Cerebellar nuclear complex (tissue), 1 donor: ENCODE measurements at places on chromosomes 7 and 10.

GRCh38 chr10:109412353-109412752 lies 511.0 kb downstream of the XPNPEP1 start:
- no peak for DNase-seq

DNA sequence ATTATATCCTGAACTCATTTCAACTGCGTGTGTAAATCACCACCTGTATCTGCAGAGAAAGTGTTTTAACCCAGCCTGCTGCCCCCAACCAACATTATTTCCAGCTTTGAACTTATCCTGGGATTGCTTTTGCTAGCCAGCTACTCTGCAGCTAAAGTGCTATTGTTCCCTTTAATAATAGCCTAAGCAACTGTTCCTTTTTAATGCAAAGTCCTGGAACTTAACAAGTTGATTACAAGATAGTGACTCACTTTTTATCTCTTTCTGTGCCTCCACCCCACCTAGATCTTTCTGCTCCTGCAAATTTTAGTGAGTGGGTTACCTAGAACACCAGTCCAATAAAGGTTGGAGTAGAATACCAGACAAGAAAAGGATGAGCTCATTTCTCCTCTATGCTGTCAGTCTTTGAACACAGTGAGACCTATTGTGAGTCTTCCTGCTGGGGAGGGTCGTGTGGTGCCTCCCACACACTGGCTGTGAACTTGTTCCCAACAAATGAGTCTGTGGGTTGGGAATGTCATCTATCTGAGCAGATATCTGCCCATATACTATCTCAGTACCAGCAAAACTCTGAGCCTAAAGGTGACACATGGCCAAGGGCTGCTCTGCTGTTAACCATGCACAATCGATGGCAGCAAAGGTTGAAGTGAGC lies 137.7 kb downstream of the FAM204A start:
- no peak for DNase-seq

GRCh38 chr7:157466867-157467261 lies 130.1 kb downstream of the DNAJB6 start:
- DNase-seq, result no peak

DNA sequence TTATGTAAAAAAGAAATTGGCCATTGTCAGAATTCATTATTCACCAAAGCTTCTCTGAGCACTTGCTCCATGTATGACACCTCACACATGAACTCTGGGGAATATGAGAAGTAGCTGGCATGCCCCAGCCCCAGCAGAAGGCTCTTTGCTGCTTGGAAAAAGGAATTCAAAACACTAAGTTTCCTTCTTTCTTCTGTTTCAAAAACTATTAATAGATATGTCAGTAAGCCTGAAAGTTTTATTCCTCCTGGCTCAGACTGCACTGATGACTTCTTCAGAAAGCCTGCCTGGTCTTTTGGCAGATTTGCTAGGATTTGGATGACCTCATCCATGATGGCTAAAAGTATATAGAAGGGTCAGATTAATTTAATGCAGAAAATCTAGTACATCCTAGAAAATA lies 511.0 kb downstream of the GFRA1 start:
- no peak for DNase-seq

DNA sequence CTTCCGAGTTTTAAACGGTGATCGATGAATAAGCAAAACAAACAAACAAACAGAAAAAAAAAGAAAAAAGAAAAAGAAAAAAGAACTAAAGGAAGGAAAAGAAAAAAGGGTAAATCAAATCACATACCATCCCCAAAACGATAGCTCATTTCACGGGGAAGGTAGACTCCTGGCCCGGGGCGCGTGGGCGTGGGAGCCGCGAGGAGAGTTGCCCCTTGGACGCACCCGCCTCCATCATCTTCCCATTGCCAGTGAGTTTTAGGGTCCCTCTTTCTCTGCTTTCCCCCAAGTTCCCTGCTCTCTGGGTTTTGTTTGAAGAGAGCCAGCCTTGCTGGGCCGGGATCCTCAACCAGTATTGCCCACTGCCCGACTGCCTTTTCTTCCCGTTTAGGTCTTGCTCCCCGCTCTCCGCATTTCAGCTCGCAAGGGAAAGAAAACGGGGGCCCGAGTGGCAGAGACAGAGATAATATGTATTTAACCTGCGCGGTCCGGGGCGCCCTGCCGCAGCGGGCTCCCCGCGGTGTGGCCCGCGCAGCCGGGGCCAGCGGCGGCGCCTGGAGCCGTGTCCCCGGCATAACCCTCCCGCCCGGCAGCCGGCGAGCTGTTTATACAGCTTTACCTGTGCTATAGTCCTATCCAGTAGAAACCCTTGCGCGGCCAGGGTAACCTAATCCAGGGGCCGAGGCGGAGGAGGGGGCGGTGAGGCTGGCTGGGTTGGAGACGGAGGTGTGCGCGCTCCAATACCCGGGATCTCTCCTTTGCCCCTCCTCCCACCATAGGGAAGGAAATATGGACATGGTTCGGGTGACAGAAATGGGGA lies 5.2 kb upstream of the GATA3 start:
- DNase-seq, result no peak

DNA sequence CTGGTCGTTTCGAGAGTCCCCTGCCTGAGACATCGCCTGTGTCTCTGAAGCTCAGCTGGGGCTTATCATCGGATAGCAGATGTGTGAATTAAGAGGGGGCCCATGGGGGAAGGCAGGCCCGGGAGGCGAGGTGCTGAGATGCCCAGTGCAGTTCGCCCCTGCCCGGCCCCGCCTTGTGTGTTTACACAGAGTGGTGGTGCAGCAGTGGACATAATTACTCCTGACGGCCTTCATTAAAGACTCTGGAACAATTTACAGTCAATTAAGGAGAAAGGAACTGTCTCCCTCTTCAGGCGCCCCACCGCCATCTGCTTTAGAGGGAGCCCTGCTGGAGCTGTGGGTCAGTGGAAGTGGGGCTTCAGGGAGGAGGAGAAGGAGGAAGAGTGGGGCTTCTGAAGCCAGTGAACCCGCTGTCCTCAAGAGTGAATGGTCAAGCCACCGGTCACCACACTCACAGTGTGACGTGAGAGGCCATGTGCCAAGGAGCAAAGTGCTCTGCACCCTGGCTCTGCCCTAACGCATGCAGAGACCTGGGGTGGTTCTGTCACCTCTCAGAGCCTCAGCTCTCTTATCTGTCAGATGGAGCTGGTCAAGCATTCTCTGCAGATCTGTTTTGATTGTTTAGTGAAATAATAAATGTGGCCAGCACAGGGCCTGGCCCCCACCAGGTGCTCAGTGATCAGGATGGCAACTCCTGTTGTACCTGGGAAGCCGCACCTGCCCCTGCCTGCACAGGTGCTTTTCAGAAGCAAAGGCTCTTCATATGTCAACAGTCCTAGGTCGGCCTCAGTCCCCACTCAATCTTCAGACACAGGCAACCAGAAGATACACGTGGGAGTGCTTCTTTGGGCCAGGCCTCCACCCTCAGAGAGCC lies 65.6 kb downstream of the CDH23 start:
- DNase-seq, result no peak

GRCh38 chr10:6418613-6419216 lies 161.4 kb downstream of the PRKCQ start:
- DNase-seq, result no peak

DNA sequence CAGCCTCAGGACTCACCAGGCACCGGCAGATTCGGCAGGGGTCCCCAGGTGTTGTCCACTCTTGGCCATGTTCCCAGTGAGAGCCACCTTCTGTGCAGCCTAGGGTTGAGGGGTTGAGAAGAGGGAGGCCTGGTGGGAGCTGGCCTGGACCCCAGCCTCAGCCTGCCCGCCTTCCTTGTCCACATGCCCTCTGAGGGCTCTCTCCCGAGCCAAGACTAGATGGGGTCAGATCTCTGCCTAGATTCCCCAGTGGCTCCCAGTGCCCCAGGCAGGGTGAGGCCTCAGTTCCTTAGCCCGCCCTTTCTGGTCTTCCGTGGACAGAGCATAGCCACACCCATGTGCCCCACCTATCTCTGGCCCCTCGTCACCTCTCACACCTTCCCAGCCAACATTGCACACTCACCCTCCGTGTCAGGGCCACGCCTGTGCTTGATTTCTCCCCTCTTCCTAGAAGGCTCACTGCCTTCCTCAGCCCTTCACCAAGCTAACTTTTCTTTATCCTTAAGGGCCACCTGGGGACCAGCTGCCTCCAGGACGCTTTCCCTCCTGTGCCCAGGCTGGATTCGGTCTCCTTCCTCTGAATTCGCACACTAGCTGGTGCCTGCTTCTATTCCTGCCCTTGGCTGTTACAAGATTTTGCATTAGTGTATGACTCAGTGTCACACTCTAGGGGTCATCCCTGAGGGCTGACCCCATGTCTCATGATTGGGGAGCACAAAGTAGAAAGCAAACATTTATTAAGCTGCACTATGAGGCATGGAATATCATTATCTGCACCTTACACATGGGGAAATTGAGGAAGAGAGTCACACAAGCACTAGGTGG lies 7.5 kb downstream of the KCP start:
- no peak for DNase-seq

- no peak for DNase-seq
Observed at GRCh38 chr10:48508791-48509772, 95.8 kb downstream of the ARHGAP22 start.

DNA sequence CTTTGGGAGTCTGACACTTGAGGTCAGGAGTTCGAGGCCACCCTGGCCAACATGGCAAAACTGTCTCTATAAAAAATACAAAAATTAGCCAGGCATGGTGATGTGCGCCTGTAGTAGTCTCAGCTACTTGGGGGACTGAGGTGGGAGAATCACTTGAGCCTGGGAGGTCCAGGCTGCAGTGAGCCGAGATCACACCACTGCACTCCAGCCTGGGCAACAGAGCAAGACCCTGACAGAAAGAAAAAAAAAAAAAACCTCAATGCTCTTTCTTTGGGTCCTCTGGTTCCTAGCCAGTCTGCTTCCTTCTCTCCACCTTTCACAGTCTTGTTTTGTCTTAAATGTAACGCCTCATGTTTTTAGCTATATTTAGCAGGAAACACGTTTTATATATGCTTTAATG lies 9.4 kb downstream of the OGDH start:
- no peak for DNase-seq
